Mammary epithelial cell (primary cell): ENCODE measurements at places on chromosomes 5 and 9.

- DNase-seq = no peak
Observed at GRCh38 chr9:81292056-81292805, 397.1 kb downstream of the TLE1 start.

GRCh38 chr5:179296150-179296821 is 49.0 kb downstream of the ADAMTS2 start:
- DNase-seq = no peak

DNA sequence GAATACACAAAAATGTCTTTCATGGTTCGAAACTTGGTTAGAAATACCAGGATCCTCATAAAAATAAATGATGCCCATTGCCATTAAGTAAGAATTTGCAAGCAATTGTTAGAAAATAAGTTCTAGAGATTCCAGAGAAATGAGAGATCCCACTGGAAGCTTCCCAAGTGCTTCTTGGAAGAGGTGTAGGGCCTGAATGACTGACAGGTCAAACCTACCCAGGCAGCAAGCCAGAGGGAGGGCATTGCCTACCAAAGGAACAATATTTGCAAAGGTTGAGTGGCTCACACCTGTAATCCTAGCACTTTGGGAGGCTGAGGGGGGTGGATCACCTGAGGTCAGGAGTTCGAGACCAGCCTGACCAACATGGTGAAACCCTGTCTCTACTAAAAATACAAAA is 777.0 kb upstream of the WWC1 start:
- DNase-seq = no peak

- DNase-seq = no peak
Observed at GRCh38 chr5:141783947-141784296, 94.3 kb downstream of the PCDH1 start.

DNA sequence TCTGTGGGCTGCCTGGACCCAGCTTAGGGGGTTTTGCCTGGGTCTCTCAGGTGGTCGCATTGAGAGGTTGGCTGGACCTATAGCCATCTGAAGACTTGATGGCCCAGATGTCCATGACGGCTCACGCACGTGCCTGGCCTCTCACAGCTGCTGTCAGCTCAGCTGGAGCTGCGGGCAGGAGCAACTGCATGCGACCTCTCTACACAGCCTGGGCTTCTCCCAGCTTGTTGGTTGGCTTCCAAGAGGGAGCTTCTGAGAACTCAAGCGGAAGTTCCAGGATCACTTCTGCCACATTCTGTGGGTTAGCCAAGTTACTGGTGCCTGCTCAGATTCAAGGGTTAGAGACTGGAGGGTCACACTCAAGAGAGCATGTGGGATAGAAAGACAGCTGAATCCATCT is 99.2 kb downstream of the DAPK1 start:
- no peak for DNase-seq

GRCh38 chr5:114391321-114391720 is 29.5 kb downstream of the KCNN2 start:
- no peak for DNase-seq

DNA sequence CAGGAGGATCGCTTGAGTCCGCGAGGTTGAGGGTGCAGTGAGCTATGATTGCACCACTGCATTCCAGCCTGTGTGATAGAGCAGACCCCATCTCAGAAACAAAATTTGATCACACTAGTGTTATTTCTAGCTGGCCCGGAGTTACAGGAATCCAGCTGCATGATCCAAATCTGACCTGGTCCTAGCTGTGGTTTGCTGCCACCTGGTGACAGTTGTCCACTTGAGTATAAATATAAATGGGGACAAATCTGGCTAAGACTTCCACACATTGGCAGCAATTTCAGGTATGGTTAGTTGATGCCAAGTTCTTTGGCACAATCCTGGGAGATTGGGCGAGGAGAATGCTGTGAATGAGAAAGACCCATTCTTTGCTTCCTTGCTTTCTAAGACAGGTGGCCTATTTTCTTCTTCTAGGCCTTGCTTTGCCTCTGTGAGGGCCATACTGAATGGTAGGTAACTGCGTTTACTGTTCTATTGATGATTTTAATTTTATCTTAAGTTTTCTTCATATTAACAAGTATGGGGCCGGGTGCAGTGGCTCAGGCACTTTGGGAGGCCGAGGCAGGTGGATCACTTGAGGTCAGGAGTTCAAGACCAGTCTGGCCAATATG is 35.4 kb downstream of the UBE2R2 start:
- DNase-seq = peak; percentile 41

GRCh38 chr9:125262294-125262991 is 817 bp downstream of the GAPVD1 start:
- DNase-seq = no peak
